ENCODE measurements at places on chromosomes 5 and 9.

DNA sequence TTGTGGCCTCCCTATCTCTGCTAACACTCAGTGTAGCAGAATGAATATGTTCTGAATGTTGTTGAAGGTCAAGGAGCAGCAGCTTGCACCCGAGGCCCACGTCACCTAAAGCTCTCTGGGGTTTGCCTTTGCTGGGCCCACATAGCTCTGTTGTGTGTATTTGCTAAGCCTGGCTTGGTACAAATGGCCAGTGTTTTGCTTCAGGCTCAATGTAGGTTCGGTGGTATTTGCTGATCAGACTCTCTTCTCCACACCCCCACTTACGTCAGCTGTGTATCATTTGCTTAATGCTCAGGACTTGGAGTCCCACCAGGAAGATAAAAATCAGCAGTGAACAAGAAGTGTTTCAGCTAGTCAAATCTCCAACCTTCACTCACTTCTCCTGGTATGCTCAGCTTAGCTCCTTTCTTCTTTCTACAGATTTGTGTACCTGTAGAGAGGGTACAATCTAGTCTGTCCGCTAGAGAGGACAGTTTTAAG, 4.8 kb upstream of the RFESD start:
- DNase-seq, result no peak

GRCh38 chr5:37088009-37088408, 161.2 kb downstream of the CPLANE1 start:
- DNase-seq, result no peak

DNA sequence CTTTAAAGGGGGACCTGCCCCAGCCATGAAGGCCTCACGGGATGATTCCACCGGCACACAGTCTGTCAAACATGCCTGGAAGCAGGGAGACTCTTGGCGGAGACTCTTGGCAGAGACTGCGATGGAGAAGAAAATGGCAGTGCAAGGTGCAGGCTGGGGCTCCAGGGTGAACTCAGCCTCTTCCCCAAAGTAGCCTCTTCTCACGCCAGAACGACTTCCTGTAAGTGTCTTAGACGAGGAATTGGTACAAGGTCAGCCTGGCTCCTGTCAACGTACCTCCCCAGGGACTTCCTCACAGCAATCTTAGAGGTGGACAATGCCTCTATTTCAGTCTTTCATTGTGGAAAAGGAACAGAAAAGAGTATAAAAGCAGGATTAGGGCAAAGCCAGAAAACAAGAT, 109.3 kb downstream of the UGCG start:
- DNase-seq, result no peak

- no peak for DNase-seq
Observed at GRCh38 chr5:148202531-148203203, at the start of gene SPINK6. Gene SPINK6, plus strand, starts transcription at chr5:148203042. Its CDS starts 55 bp downstream, at chr5:148203097.

DNA sequence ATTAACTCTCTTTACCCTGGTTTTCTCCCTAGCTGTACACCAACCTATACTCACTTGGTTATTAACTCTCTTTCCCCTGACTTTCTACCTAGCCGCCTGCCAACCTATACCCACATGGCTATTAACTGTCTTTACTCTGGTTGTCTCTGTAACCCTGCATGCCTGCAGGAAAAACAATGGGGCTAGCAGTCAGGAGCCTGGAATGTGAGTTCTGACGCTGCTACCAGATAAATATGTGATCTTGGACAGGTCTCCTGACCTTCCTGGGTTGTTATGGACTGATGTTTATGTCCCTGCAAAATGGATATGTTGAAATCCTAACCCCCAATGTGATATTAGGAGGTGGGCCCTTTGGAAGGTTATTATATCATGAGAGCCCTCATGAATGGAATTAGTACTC, 119.2 kb downstream of the SMARCA2 start:
- no peak for DNase-seq

GRCh38 chr9:899440-900184, 58.1 kb downstream of the DMRT1 start:
- no peak for DNase-seq

- no peak for DNase-seq
Observed at GRCh38 chr5:123344816-123345426, 78.3 kb downstream of the CEP120 start.

DNA sequence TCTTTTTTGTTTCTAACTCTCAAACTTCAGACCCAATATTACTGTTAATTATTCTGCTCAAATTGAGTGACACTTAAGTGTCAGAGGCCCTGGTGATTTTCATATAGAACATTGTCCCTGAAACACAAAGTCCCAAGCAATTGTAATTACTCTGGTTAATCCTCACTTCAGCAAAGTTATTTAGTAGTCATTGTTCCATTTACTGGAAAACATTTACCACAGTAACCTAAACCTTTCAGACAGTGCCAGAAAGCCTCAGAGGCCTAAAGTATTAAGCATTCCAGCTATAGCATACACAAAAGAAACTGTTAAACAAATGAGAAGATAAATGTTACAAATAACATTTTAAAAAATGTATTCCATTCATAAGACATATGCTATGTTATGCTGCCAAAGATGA, 237.2 kb upstream of the CDH6 start:
- DNase-seq, result no peak

- no peak for DNase-seq
Observed at GRCh38 chr9:129879103-129879699, 43.9 kb downstream of the USP20 start.

GRCh38 chr5:120873083-120873482, 409.0 kb downstream of the PRR16 start:
- DNase-seq, result no peak

DNA sequence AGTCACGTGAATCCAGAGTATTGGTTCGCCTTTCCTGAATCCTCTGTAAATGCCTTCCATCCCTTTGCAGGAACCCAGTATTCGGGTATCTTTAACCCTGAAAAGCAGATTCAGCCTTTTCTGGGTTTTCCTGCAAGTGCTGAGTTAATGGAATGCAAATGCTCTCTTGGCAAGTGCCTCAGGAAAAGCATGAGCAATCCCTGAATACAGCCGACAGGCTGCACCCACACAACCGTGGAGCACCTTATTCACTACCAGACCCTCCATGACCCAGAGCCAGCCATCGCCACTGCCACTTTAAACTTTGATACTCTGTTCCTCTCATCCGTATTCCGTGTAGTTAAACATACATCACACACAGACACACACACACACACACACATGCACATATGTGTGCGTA, 54.4 kb downstream of the ZNF622 start:
- no peak for DNase-seq

DNA sequence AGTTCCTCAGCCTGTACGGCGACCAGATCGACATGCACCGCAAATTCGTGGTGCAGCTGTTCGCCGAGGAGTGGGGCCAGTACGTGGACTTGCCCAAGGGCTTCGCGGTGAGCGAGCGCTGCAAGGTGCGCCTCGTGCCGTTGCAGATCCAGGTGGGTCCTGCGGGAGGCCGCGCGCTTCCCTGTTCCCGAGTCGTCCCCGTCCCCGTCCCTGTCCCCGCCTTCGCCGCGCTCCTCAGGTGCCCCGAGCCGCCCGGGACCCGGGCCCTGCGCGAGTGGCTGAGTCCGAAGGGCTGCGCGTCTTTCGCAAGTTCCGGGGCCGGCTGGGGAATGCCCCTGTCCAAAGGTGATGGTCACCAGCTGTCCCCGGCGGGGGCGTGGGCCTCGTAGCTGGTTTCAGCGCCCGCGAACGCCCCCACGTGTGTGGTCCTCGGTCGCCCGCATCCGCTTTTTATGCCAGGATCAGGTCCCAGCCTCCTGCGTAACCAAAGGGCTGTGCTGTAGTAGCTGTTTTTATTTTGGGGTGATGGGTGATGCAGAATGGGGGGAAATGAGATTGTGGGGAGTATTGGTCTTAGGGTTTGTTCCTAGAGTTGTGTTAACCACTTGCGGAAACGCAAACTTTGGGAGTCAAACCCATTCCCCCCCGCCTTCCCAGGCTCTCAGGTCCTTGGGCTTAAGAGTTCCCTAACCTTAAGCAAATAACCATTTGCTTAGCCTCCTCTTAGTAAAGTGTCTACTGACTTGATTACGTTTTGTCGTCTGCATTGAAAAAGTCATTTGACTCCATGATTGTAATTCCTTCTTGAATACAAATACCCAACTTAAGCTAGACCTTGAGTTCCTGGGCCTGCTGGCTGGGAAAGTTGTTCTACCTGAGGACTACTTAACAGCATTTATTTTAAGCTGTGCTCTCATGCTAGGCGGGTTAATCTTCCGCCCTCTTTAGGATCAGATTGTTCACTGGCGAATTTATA, 663 bp downstream of the ISOC1 start:
- DNase-seq, result peak; percentile 75

GRCh38 chr5:144390133-144390532, 219.5 kb downstream of the KCTD16 start:
- no peak for DNase-seq

DNA sequence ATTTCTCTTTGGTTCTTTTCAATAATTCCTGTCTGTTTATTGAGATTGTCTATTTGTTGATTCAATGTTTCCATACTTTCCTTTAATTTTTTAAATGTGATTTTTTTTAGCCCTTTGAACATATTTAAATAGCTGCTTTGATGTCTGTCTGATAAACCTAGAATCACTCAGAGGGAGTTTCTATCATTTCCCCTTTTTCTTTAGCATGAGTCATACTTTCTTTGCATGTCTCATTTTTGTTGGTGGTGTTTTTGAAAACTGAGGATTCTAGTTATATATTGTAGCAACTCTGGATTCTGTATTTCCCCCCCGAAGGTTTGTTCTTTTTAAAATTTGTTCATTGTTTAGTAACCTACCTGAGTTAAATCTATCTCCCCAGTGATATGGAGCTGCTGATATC, 24.2 kb upstream of the ZNF618 start:
- no peak for DNase-seq

DNA sequence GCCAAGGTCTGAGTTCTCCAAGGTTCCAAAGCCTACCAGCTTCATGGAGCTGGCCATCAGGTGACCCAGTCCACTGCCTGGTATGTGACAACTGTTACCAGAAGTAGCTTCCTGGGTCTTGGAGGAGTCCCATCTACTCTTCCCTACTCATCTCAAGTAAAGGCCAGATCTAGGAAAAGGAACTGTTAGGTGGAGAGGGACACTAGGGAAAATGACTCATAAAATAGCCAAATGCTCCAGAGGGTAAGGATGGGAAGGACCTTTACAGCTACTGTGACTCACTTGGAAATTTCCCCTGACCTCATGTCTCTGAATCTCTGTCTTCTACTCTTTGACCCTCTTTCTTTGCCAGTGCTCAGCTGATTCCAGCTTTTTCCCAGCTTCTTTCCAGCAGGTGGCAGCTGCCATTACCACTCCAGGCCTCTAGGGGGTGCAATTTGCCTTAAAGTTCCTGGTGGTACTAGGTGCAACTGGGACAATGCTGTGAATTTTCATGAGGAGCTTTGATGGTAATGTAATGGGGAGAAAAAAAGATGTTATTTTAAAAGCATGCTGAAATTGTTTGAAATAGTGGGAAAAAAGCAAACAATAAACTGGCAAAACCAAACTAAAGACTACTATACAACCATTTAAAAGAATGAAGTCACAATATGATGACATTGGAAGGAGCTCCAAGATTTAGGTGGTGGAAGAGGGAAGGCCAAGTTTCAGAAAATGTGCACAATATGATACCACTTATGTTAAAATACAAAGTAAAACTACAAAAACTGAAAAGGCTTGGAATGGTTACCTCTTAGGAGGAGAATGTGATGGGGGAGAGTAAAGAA, 27.1 kb upstream of the MYORG start:
- DNase-seq, result no peak

DNA sequence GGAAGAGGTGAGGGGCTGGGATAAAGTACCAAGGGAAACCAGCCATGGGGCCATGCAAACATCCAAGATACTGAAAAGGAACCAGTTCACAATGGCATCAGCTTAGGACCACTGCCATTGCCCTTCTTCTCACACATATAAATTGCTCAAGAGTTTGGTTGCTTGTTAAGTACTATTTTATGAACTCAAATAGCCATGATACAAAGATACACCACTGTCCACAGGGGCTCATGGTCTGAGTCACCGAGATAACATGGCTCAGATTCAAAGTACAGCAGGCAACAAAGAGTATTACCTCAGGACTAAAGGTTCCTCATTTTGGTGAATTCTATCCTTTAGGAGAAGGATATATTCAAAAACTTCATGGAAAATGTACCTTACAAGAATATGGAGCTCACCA, 55.6 kb downstream of the FANCC start:
- DNase-seq, result no peak

DNA sequence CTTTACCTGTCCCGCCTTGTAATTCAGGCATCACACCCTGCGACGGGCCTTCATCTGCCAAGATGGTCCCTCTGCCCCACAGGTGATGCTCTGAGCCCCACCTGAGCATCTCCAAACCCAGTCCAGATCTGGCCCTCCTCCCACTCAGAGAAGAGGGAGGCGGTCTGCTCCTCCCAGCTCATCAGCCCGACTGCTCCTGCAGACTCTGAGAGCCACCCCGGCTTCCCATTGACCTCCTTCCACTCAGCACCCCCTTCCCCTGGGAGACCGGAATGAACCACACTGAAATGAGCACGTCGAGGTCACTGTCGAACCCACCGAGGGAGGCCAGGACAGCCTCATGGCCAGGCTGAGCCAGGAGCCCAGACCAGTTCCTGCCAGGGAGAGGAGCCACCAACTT, 12.8 kb downstream of the ABO start:
- DNase-seq, result no peak

- DNase-seq, result no peak
Observed at GRCh38 chr5:112823656-112824055, 37.4 kb upstream of the SRP19 start.

GRCh38 chr5:149424371-149425315, 45.6 kb upstream of the IL17B start:
- no peak for DNase-seq

DNA sequence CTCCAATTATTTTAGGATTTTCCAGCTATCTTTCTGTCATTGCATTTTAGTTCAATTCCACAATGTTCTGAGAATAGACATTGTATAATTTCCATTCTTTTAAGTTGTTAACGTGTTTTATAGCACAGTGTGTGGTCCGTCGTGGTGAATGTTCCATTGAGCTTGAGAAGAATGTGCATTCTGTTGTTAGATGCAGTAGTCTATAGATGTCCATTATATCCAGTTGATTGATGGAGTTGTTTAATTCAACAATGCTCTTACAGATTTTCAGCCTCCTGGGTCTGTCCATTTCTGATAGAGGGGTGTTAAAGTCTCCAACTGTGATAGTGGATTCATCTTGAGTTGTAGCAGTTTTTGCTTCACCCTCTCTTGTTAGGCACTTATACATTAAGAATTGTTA, 1587.7 kb upstream of the NUDT12 start:
- DNase-seq, result no peak

DNA sequence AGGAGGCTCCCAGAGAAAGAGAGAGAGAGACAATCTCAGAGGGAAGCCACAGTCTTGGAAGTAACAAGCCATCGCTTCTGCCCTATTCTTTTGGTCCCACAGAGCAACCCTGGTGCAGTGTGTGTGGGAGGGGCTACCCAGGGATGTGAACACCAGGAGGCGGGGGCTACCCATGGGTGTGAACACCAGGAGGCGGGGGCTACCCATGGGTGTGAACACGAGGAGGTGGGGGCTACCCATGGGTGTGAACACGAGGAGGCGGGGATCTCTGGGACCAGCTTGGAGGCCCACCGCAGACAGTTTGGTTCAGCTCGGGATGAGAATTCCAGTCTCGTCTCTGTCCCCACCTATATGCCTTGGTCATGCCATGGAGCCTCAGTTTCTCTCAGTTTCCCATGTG, 44.9 kb downstream of the HMCN2 start:
- no peak for DNase-seq

GRCh38 chr9:18786911-18787650, 245.9 kb downstream of the SAXO1 start:
- DNase-seq, result no peak

- no peak for DNase-seq
Observed at GRCh38 chr5:137217599-137218200, 281.4 kb downstream of the SPOCK1 start.

GRCh38 chr5:56587381-56588130, 227.8 kb upstream of the MAP3K1 start:
- DNase-seq, result no peak

GRCh38 chr5:63831381-63831780, 130.9 kb downstream of the HTR1A start:
- no peak for DNase-seq
